ENCODE measurements at places on chromosomes 2 and 18.
A peak's percentile ranks its signal among the peaks of the same experiment; 100 is the strongest.

- DNase-seq: no peak
These were observed 282.6 kb downstream of the CPS1 start for GRCh38 chr2:210839034-210839433.

- DNase-seq: no peak
These were observed 55.4 kb downstream of the MAP4K3 start for GRCh38 chr2:39381653-39382052.

GRCh38 chr2:893311-893710 lies 57.3 kb upstream of the SNTG2 start:
- peak; percentile 45 for DNase-seq

GRCh38 chr2:112682101-112682500 lies 36.4 kb downstream of the SLC20A1 start:
- DNase-seq: no peak

Data from BE2C (cell line).